ENCODE measurements at places on chromosomes 12 and 14.

DNA sequence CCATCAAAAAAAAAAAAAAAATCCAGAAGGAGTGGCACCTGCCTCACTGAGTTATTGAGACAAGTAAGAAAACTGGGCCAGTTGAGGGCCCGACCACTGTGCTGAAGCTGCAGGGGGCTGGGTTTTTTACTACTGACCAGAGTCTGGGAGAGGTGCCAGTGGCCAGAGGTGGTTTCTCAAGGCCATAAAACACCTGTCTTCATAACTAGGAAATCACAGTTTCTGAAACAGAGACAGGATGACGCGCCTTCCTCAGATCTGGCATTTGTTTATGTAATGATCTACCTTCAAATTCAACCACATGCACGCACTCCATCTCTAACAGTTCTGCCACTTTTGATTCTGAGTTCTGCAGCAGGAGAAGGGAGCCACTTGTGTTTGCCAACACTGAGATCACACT lies 12.7 kb downstream of the TSPAN11 start:
- DNase-seq, result no peak

- peak; percentile 61 for DNase-seq
Observed at GRCh38 chr14:69101331-69101826, 51.5 kb downstream of the DCAF5 start.

DNA sequence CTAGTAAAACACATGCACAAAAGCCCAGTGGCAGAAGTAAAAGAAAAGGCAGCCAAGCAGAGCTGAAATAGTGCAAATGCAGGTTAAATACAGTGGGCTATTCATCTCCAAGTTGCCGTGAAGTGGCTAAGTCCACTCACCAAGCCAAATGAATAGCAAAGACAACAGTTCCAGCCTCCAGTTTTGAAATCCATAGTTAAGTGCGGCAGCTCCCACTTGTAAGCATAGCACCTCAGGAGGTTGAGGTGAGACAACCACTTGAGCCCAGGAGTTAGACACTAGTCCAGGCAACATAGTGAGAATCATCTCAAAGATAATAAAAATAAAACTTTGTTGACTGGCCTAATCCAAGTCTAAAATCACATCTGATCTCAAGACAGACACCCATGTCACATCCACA lies 9.8 kb upstream of the PHLDA1 start:
- DNase-seq, result no peak

DNA sequence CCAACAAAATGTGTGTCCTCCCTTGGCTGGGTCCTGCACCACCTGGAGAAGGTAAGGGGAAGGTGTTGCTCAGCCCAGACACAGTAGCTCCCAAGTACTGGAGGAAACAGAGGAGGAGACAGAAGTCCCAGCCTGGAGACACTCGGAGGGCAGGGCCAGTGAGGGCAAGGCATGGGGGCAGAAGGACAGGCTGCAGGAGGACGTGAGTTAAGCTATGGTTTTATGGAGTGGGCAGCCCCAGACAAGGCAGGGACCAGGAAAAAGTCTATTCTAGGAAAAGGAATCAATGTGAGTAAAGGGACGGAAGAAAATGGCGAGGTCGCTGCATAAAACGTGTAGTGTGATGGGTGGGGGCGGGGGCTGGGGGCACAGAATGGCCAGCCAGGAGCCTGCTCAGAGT lies 210.1 kb upstream of the DIO3 start:
- DNase-seq, result no peak

- DNase-seq, result no peak
Observed at GRCh38 chr14:54147282-54147681, 190.7 kb upstream of the BMP4 start.

- DNase-seq, result no peak
Observed at GRCh38 chr14:104085032-104085888, at the start of gene ASPG. Gene ASPG (plus strand): TSS chr14:104085700. CDS start chr14:104085771, 71 bp downstream.

- no peak for DNase-seq
Observed at GRCh38 chr12:5884285-5884684, 60.8 kb downstream of the ANO2 start.

GRCh38 chr12:81492131-81492720 lies 266.9 kb downstream of the PPFIA2 start:
- DNase-seq, result no peak

DNA sequence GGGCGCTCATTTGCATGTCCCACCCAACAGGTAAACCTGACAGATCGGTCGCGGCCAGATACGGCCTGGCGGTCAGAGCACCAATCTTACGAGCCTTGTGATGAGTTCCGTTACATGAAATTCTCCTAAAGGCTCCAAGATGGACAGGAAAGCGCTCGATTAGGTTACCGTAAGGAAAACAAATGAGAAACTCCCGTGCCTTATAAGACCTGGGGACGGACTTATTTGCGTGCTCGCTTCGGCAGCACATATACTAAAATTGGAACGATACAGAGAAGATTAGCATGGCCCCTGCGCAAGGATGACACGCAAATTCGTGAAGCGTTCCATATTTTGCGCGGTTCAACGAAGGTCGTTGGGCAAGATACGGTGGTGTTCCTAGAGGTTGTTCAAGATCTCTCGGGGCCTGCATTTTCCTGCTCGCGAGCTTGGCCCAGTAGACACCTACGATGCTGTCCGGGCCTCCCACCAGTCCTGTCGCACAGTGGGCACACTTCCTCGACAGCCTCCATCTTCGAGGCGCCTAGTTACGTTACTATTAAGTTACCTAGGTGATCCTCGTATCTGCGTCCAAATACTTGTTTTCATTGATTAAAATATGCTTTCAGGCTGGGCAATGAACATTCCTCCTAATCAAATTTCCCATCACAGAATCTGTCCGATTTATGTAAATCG lies at the start of gene RNU6-7:
RNU6-7 (plus strand) TSS at position 230 of the 675 bp plus-strand sequence.
- no peak for DNase-seq

GRCh38 chr12:110117956-110118685 lies 6.0 kb upstream of the IFT81 start:
- DNase-seq, result no peak
